Skeletal muscle cell (primary cell): ENCODE measurements at places on chromosomes 2 and 18.

- DNase-seq = no peak
These were observed 7.6 kb downstream of the GPATCH11 start for GRCh38 chr2:37091873-37092272.

- DNase-seq = no peak
These were observed 26.5 kb downstream of the TMEM182 start for GRCh38 chr2:102788216-102788884.

GRCh38 chr18:48942554-48943261 lies 8.1 kb downstream of the SMAD7 start:
- DNase-seq = peak; percentile 80

DNA sequence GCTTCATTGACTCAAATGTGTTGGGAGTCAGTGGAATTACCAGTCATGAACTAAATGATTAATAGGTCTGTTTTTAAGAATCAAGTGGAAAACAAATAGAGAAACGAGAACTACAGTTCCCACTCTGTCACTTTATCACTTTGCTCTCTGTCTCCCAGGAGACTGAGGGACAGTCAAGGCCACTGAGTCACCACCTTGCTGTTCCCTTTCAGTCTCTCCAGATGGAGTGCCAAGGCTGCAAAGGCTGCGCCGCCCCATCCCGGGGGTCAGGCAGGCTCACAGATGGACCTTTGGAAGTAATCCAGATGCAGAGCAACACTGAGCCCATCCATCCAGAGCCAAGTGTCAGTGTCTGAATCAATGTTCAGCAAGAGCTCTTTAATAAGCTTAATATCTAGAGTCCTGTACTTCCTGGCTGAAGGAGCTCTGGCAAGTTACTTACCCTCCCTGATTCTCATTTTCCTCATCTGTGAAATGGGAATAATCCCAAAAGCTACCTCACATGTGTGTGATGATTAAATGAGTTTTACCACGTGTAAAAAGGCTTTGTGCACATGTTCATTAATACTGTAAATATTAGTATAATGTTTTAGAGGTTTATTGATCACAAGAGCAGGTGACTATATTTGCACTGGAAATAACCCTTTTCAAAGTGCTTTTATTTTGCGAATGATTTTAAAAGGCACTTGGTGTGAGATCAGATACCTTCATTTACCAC lies 43.0 kb upstream of the EFEMP1 start:
- no peak for DNase-seq

GRCh38 chr2:168850846-168851245 lies 39.4 kb downstream of the SPC25 start:
- no peak for DNase-seq

DNA sequence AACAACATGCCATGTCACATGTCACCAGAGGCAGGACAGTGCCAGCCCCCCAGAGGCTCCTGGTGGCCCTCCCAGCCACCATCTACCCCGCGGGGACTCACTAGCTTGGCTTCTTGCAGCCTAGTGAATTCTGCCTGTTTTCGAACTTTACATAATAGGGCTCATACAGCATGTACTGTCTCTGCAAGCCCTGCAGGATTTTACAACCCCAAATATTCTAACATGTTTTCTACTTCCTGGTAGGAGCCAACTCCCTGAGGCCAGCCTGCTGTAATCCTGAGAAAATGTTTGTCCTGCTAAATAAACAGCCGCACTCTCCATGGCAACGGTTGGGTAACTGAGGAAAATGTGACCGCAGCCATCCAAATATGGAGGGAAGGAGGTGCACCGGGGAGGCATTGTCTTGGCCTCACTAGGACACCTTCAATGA lies 2.7 kb downstream of the PER2 start:
- DNase-seq = peak; percentile 81

GRCh38 chr2:160267692-160268091 lies 67.6 kb upstream of the ITGB6 start:
- no peak for DNase-seq

DNA sequence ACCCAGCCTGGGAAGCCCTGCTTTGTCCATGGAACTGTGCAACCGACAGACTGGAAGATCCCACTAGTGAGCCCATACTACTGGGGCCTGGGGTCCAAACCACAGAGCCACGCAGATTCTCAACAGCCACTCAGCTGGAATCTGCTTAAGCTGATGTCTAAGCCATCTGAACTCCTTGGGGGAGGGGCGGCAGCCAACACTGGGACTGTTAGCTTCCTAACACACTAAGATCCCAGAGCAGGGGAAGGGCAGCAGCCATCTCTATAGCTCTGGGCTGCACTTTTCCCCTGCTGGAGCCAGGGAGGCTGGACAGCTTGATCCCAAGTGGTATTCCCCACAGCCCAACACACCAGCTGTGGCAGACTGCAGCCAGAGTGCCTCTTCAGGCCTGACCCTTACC lies 118.3 kb downstream of the RPRM start:
- DNase-seq = no peak

DNA sequence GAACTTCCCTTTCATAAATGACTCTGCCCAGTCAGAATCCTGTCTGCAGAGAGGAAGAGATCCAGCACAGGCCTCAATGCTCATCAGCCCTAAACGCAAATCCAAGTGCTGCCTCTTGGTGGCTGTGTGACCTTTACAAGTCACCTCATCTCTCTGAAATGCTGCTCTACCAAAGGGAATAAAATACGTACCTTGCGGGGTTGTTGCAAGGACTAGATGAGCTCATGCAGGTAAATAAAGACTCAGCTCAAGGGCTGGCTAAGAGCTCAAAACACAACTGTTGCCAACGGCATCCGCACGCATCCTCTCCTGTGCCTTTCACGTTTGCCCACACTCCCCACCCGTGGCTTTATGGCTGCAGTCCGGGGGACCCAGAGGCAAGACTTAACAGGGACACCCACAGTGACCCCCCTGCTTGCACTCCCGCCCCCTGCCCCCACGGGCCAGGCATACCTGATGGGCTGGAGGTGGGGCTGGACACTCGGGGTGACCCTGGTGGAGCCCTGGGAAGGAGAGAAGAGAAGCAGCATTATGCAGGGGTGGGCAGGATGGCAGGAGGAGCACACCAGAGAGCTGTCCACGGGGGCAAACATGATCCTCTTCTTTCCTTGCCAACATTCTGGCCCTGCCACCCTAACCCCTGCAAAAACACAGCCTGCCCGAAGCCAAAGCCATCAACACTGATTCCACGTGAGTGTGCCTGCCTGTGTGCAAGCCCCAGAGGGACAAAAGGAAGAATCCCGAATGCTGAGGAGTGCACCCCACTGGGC lies 102.6 kb downstream of the TNS1 start:
- no peak for DNase-seq

GRCh38 chr2:72951303-72952095 lies 34.2 kb downstream of the EMX1 start:
- no peak for DNase-seq

- DNase-seq = no peak
These were observed 114.7 kb downstream of the NDUFA10 start for GRCh38 chr2:239910404-239910803.

DNA sequence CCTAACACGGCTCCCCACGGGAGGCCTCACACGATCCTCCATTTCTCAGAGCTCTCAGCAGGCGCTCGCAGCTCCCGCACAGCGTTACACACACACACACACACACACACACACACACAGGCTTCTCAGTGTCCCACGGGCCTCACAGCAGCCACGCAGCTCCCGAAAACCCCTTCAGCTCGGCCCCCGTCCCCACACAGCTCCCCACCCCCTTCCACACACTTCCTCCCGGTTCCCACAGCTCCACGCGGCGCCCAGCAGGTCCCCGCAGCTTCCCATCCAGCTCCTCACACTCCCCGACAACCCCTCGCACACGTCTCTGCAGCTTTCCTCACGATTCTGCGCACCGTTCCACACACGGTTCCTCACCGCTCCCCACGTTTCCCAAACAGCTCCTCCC lies 41.6 kb downstream of the KIF1A start:
- no peak for DNase-seq

DNA sequence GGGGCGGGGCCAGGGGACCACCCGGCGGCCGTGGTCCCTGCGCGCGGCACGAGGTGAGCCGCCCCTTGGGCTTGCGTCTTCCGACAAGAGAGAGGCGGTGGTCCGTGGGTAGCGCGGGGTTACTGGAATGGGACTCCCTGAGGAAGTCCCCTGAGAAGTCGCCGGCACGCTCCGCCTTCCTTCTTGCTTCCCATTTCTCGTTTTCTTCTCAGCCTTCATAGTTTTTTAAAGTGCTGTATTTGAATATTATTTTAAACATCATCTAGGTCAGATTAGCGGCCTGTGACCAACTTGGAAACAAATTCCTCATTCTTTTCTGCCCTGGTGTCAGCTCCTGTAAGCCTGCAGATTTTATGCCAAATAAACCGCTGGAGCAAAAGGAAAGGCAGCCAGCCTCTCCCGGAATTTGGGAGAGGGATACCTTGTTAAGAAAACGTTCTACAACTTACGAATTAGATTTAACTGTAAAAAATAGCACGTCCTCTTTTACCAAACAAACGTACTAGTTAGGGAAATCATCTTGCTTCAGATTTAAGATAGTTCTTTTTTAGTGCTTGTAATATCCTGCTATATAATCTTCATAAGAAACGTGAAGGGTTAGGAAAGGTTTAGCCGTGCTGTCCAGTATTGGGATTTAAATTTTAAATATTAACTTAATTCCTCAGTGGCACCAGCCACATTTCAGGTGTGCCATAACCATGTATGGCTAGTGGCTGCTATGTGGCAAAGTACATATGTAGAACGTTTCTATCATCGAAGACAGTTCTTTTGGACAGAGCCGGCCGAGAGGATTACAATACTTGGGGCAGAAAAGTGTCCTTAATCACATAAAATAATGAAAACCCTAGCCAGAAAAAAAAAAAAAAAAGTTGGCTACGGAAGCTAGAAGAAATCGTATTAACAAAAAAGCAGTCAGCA lies 628 bp upstream of the PTPN2 start:
- no peak for DNase-seq

DNA sequence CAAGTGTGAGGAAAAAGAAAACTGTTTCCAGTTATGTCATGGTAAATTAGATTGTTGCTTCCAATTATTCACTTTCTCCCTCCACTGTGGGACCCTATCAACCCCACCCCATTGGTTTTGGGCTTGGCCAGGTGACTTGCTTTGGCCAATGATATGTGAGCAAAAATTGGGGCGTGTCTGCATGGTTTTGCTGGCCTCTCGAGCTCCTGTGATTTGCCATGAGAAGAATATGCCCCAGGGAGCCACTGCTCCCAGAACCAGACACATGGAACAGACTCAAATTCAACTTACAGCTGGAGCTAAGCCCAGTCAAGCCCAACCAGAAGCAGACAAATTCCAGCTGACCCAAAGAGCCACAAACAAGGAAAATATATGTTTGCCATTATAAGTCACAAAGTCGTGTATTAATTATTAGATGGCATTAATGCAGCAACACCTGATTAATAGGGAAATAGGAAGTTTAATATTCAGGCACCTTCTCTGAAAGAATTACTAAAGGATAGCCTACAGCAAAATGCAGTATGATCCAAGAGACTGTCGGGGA lies 248.9 kb downstream of the ANAPC1 start:
- DNase-seq = no peak

DNA sequence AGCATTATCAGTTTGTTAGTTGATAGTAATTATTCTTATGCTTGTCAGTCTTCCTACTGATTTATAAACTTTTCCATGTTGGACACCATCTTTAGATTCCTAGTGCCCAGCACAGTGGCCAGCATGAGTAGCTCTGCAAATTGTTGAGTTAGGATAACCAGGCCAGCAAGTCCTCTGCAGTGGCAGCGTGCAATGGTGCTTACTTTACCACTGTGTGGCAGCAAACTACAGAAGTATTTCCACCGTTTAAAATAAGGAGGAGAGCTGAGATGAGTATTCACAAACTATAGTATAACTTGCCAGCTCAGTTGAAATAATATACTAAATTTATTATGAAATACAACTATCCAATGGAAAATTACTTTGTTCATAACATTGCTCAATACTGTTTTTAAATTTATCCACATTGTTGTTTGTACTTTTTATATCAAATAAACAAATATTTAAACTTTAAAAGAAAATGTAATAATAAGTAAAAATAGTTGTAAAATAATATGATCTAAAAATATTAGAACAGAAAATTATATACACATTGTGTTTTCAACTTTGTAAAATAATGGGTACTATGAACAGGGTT lies 9.3 kb upstream of the THADA start:
- peak; percentile 23 for DNase-seq

DNA sequence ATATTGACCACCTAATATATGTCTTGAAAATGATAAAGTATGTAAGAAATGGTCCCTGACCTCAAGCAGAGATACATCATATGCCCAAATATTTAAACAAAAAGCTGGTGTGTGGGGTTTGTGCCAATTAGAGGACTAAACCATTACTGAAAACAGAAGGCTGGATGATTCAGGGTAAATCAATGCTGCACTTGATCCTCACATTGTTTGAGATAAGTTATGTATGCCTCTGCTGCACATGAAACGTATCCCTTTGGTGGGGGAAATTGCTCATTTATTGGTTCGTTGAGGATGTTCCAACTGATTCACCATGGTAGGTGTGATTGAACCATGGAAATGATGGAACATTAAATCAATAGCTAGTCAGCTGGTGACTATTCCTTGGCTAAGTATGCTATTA lies 24.7 kb upstream of the DARS1 start:
- no peak for DNase-seq

GRCh38 chr2:26691881-26692278 lies 642 bp upstream of the KCNK3 start:
- DNase-seq = no peak

GRCh38 chr2:140910683-140911082 lies 1220.1 kb downstream of the LRP1B start:
- no peak for DNase-seq

DNA sequence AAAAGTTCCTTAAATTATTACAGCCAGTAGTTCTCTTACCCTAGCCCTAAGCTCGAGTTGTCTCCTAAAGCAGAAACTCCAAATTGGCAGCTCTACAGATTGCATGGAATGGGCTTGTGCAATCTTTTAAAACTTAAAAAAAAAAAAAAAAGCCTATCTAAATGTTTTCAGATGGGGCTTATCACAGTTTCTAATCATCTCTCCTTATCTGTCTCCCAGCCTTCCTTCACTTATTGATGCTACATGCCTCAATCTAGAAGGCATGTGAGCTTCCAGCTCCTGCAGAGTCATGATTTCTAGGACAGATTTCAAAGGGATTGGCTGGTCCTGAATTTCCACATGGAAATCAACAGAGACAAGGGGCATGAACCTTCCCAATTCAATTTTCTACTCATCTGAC lies 33.1 kb upstream of the PELI1 start:
- no peak for DNase-seq

GRCh38 chr2:601387-601698 lies 75.9 kb downstream of the TMEM18 start:
- no peak for DNase-seq

DNA sequence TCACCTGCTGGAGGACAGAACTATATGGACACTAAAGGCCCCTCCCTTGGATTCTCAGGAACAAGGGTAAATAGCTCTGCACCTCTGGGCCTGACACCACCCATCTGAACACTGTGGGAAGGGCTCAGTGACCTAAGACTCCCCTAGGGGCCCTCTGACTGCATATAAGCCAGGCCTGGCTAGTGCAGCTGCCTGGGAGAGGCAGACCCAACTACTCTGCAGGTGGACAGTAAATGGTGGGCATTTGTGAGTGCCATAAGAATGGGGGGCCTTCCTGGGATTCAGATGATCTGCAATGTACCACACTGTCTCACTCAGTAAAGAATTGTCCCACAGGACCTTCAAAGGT lies 11.2 kb upstream of the WIPF1 start:
- DNase-seq = no peak
